HepG2 (cell line): ENCODE measurements at places on chromosomes 6 and 20.
A peak's percentile ranks its signal among the peaks of the same experiment; 100 is the strongest.

- peak; percentile 74 for DNase-seq
- H3K27ac ChIP-seq = peak overlapping the region; percentile 45
- no peaks in the 10 kb centered on the region for H3K27me3 ChIP-seq
- no peak overlapping the region for H3K4me3 ChIP-seq
Measured at GRCh38 chr6:16752206-16752866, 8.9 kb downstream of the ATXN1 start.

DNA sequence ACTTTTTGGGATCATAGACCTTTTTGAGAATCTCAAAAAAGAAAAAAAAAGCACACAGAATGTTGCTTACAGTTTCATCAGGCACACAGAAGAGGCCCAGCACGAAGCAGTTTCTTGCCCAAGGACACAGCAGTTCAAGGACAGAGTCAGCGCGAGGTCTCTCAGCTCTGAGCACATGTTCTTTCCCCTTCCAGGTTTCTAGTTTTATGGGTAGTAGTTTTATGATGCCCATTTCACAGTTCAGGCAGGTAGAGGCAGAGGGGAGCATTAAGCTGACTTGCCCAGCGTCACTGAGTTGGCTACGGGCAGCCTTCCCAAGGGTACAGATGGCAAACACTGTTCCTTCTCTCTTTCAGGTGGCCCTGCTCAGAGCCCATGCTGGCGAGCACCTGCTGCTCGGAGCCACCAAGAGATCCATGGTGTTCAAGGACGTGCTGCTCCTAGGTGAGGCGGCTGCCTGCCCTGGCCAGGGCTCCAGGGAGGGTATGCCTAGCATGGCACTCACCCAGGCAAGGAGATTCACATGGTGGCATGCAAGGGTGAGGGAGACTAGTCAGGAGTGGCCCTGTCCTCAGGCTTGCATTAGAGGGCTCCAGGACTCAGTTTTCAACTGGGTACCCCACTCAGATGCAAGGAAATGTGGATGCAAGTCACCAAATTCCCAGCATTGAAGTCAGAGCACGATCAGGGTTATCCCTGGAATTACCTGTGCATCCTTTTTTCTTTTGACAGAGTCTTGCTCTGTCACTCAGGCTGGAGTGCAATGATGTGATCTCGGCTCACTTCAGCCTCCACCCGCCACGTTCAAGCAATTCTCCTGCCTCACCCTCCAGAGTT, 57.4 kb upstream of the TTPAL start:
- H3K36me3 ChIP-seq = peaks cover 60% of the 10 kb centered on the region
- H3K27me3 ChIP-seq = no peaks in the 10 kb centered on the region
- H3K4me1 ChIP-seq = peaks cover 73% of the 10 kb centered on the region
- peak overlapping the region; percentile 87 for H3K27ac ChIP-seq
- peak; percentile 61 for DNase-seq

GRCh38 chr20:32277361-32278198, at the start of gene KIF3B:
Gene KIF3B (plus strand): TSS chr20:32277651. CDS start chr20:32309778, 32,127 bp downstream.
- H3K27me3 ChIP-seq = no peaks in the 10 kb centered on the region
- peaks cover 48% of the 10 kb centered on the region for H3K4me1 ChIP-seq
- H3K27ac ChIP-seq = peak within 1 kb of the TSS; percentile 49
- H3K36me3 ChIP-seq = peaks cover 11% of the 10 kb centered on the region; the same call in 2 of the 3 replicates
- DNase-seq = peak; percentile 94

DNA sequence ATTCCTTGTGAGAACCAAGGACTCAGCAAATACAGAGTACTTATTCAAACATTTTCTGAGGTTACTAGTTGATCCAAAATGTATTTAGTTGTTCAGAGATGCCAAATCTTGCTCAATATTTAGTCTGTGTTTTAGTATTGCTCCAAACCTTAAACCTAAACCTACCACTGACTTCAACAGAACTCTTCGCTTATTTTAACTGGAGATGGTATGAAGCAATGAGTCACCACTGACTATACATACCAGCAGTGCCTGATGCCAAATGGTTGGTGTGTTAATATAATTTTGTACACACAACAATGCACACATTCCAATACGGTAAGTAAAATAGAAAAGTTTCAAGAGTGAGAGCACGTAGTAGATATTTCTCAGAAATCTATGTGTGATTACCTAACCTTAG, 1.9 kb upstream of the SPTLC3 start:
- DNase-seq = no peak
- H3K27me3 ChIP-seq = no peaks in the 10 kb centered on the region; the same call in 2 of the 3 replicates
- no peaks in the 10 kb centered on the region for H3K36me3 ChIP-seq
- no peak overlapping the region for H3K27ac ChIP-seq
- H3K4me3 ChIP-seq = no peak overlapping the region

GRCh38 chr20:8647961-8648441, 420.9 kb upstream of the PLCB4 start:
- DNase-seq = no peak
- peaks cover 15% of the 10 kb centered on the region for H3K36me3 ChIP-seq
- no peak overlapping the region for H3K4me3 ChIP-seq
- H3K4me1 ChIP-seq = no peaks in the 10 kb centered on the region
- no peaks in the 10 kb centered on the region for H3K27me3 ChIP-seq

DNA sequence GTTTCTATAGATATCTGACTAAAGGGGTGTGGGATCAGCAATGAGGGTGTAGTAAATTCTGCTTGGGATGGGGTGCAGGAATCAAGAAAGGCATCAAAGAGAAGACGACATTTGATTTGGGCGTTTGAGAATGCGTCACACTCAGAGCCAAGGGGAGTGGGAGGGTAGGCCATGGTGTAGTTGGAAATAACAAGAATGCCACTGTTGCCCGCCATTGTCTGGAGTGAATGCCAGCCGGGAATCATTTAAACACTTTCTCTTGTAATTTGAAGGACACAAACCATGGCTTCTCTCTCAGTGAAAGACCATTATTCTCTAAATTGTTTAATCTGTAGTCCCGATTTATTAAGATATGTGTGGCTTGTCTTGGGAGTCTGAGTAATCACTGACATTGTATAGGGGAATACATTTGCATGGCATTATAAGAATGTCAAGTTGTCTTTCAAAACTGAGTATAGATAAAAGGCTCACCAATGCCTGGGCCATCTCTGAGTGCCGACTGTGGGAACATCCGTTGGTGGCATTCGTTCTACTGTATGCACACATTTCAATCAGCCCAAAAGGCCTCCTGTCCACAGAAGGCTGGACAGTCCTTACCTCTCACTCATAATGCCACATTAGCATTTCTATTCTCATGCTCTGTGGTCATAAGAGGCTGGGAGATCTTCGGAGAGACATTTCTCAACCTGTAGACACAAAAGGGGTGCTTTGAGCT, 777.8 kb downstream of the KIF16B start:
- no peaks in the 10 kb centered on the region for H3K4me1 ChIP-seq
- H3K27ac ChIP-seq = no peak overlapping the region
- no peak for DNase-seq
- no peaks in the 10 kb centered on the region for H3K36me3 ChIP-seq

GRCh38 chr20:31691646-31692275, 30.9 kb downstream of the BCL2L1 start:
- H3K27ac ChIP-seq = peak overlapping the region; percentile 23
- DNase-seq = no peak
- no peak overlapping the region for H3K4me3 ChIP-seq
- H3K4me1 ChIP-seq = peaks cover 67% of the 10 kb centered on the region
- H3K27me3 ChIP-seq = no peaks in the 10 kb centered on the region

DNA sequence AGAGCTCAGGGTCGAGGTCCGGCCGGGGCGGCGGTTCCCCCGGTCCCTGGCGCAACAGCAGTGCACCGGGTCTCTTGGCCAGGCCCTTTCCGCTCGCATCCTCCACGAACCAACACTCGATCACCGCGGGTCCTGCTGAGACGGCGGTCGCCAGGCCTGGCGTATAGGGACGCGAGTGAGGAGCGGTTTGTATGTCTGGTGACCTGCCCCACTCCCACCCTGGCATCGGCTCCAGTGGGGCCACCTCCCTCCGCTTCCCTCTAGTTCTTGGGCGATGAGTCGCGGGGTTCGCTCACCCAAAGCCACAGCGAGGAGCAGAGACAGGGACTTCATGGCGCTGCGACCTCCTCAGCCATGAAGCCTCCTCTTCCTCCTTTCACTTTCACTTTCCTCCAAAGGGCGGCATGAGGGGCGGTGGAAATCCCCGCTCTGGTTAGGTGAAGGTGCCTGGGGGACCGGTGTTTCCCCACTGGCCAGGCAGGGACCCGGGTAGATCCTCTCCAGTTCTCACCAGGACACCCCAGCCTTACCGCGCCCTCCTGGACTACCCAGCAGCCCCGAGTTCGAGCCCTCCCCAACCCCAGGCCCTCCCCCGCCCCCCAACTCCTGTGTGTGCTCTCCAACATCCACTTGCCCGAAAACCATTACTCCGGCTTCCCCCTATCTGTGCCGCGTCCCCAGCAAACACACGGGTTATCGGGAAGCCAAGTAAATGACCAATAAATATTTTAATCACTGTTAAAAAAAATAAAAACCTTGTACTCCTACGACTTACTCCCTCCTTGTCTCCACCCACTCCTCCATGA, at the start of gene TAPBP:
Gene TAPBP, minus strand, starts transcription at position 370 of the 806 bp plus-strand sequence. Its CDS starts 37 bp downstream, at position 333.
- peak within 1 kb of the TSS; percentile 98 for H3K4me3 ChIP-seq
- H3K27me3 ChIP-seq = no peaks in the 10 kb centered on the region
- H3K36me3 ChIP-seq = peaks cover under 1% of the 10 kb centered on the region
- peaks cover 32% of the 10 kb centered on the region for H3K4me1 ChIP-seq
- peak within 1 kb of the TSS; percentile 83 for H3K27ac ChIP-seq

- peak overlapping the region; percentile 66 for H3K4me3 ChIP-seq
- H3K27ac ChIP-seq = peak overlapping the region; percentile 93
- no peaks in the 10 kb centered on the region for H3K36me3 ChIP-seq
Measured at GRCh38 chr20:53621482-53622246, 28.0 kb upstream of the ZNF217 start.

- no peaks in the 10 kb centered on the region for H3K36me3 ChIP-seq
- H3K27ac ChIP-seq = no peak overlapping the region
- no peaks in the 10 kb centered on the region for H3K27me3 ChIP-seq
- DNase-seq = no peak
- H3K4me1 ChIP-seq = no peaks in the 10 kb centered on the region
Measured at GRCh38 chr20:11060423-11061185, 386.8 kb upstream of the JAG1 start.

GRCh38 chr6:3340358-3340802, 81.6 kb downstream of the PSMG4 start:
- peaks cover 19% of the 10 kb centered on the region; the same call in 2 of the 3 replicates for H3K36me3 ChIP-seq

- no peak overlapping the region for H3K27ac ChIP-seq
- no peak overlapping the region for H3K4me3 ChIP-seq
- H3K4me1 ChIP-seq = peaks cover 15% of the 10 kb centered on the region
- no peaks in the 10 kb centered on the region for H3K36me3 ChIP-seq
- DNase-seq = no peak
Measured at GRCh38 chr6:121876721-121877120, 441.3 kb downstream of the GJA1 start.

DNA sequence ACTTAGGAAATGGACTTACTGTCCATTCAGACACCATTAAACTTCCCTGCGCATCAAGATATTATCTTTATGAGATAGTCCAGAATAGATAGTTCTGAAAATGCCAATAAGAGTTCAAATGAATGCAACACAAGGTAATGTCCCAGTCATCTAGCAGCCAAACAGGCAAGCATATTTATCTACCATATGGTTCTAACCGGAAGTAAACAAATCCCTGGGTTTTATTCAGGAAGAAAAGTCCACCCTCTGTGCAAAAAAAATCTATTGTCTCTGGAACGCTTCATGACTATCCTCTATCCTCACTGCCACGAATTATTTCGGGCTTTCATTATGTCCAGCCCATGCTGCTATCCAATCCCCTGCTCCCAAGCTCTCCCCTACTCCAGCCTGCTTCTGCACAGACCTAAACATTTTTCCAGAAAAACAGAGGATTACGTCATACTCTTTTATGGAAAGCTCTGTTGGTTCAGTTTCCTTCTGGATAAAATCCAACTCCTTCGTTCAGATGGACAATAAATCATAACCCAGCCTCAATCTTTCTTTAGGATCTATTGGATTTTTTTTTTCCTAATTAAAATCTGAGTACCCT, 11.4 kb downstream of the PPIL6 start:
- H3K36me3 ChIP-seq = no peaks in the 10 kb centered on the region
- no peak overlapping the region for H3K4me3 ChIP-seq

DNA sequence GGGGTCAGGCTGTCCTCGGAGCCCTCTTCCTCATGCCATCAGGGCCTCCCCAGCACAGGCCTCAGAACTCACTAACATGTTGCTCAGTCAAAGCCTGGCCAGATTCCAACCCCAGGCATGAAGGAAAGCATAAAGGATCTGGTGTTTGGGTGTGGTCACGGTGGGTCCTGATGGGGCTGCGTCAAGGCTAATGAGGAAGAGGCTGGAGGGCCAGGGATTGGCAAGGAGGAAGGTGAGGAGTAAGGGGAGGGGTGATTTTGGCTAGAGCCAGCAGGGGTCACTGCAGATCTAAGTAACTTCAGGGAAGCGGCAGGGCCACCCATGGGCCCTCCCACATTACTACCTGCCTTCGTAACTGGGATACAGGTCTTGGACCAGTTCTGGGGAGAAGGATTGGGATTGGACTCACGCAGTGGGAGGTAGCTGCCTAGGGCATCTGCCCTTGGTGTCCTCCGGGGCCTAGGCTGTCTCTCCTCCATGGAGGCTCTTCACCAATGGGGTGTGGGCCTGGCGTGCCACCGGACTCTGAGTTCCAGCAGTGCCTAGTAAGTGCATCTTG, 36.2 kb upstream of the MRPS18A start:
- H3K27ac ChIP-seq = no peak overlapping the region
- no peaks in the 10 kb centered on the region; the same call in 1 of the 2 replicates for H3K27me3 ChIP-seq
- H3K4me3 ChIP-seq = no peak overlapping the region
- H3K36me3 ChIP-seq = no peaks in the 10 kb centered on the region

DNA sequence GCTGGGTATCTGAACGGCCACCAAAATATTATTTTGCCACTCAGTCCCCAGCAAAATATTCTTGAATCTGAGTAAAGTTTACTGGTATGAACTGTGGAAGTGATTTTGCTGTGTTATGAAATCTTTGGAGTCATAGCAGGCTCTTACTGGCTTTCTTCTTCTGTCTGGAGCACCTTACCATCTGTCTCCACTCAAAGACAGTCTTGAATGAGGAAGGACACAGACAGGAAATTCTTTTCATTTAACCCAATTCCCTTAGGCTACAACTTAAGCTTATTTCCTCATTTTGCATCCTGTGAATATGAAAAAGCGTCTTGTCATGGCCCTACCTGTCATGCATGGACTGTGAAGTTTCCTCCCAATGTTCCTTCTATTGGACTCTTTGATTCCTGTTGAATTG, 24.7 kb downstream of the FNDC1 start:
- H3K4me3 ChIP-seq = no peak overlapping the region
- H3K36me3 ChIP-seq = no peaks in the 10 kb centered on the region
- H3K27me3 ChIP-seq = peaks cover 19% of the 10 kb centered on the region; the same call in 1 of the 3 replicates
- no peak overlapping the region for H3K27ac ChIP-seq
